ENCODE measurements at places on chromosomes 7 and 10.

DNA sequence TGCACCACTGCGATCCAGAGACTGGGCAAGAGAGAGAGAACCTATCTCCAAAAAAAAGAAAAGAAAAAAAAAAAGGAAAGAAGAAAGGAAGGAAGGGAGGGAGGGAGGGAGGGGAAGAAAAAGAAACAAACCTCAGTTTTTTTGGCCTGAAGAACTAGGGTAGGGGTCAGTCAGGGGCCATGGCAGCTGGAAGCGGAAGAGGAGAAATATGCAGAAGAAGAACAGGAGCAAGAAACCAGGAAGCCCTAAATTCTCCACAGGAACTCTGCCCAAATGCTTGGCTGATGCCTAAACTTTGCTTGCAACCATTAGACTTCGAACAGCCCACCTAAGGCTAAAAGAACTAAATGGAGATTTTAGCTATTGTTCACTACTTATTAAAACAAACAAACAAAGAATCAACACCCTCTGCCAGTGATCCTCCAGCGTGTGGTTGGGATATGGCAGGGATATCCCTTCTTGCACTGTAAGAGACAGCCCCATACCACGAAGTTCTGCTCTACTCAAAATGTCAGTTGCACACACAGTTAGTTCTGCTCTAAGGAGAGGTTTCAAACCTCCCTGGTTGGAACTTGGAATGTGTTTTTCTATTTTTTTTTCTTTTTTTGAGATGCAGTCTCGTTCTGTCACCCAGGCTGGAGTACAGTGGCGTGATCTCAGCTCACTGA lies 139.5 kb downstream of the FAM107B start:
- no peak for DNase-seq

DNA sequence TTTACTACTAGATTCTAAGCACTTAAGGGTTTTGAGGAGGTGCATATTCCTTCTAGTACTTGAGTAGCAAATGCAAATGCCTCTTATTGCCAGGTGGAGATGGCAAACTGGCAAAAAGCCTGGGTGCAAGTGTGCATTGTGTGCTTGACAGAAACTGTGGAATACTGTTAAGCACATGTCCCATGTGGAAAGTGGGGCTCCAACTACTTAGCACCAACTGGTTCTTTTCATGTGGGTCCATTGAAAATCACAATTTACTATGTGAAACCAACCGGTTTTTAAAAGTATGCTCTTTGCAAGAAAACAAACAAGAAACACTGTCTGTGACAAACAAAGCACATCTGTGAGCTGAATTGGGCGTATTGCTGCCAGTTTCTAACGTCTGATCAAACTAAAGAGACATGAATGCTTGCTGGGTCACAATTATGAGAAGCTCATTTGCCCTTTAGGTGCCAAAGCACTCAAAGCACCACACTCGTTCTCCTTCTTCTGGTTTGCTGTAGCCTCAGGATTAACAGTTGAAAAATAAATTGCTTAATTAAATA lies 197.4 kb downstream of the SEMA3E start:
- DNase-seq, result no peak

GRCh38 chr7:14888962-14889361 lies 13.6 kb downstream of the DGKB start:
- no peak for DNase-seq

DNA sequence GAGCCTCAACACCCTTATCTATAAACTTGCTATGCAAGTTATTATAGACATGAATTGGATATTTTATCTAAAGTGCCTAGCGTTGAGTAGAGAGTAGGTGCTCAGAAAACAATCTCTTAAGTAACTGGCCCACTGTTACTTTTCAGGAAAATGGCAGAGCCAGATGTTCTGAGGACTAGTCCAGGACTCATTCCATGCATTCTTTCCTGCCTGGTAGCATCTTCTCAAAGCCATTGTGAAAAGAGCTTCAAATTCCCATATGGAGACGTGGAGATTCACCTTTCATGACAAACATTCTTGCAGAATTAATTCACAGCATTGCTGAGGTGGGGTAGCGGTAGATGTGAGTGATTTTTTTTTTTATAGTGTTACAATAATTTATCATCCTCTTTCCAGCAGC lies 35.9 kb upstream of the ITPRID1 start:
- no peak for DNase-seq

DNA sequence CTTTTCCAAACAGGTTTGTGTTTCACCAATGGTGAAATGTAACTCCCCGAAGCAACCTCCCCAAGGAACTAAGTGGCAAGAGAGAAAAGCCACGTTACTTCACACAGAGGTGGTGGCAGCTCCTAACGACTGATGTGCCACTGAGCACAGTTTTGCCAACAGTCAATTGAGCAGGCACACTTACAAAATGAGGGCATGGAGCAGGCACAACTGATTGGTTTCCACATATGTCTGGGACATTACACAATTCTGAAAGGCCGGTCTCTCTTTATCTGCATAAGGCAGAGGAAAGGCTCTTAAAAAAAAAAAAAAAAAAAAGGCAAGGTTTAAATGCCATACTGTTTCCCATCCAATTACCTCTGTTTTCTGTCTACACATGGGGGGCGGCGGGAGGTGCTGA lies 86.7 kb downstream of the GFRA1 start:
- DNase-seq, result no peak

DNA sequence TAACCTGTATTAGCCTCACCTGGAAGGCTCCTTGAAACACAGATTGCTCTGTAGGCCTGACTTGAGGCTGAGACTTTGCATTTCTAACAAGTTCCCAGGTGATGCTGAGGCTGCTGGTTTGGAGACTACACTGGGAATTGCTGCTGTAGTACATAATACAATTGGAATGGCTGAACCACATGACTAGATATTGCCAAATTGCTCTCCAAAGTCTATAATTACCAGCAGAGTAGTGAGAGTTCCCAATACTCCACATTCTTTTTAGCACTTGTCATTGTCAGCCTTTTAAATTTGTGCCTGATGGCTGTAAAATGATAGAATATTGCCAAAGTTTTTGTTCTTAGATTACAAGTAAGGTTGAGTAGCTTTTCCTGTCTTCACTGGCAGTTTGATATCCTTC lies 39.9 kb downstream of the PLEKHA8 start:
- no peak for DNase-seq

GRCh38 chr10:103058034-103058433 lies 135.0 kb downstream of the NT5C2 start:
- no peak for DNase-seq

DNA sequence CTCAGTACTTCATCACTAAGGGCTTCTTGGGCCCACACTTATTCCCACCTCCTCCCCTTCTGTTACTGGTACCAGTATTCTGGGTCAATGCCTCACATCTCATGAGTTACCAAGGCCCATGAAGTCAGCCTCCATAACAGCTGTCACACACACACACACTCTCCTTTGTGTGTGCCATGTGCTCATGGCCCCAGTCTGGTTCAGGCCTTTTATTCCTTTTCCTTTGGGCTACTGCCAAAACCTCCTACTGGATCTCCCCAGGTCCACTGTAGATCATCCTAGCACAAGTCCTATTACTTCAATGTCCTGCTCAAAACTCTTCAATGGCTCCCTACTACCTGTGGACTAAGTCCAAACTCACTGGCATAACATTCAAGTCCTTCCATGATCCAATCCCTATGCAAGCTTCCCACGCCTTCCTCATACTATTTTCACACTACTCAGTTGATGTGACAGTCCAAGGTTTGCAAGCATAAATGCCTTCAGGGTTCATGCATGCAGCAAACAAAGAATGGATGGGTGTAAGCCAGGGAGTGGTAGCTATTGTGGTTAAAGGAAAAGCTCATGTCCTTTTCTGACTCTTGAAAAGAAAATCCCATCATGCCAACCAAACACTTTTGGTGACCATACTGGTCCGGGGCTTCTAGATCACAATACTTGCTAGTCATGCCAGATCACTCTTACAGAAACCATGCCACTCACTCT lies 68.1 kb downstream of the CCDC6 start:
- DNase-seq, result no peak

GRCh38 chr7:155993420-155994278 lies 181.4 kb upstream of the SHH start:
- no peak for DNase-seq

GRCh38 chr7:92246360-92247101 lies 757 bp downstream of the ANKIB1 start:
- peak; percentile 62 for DNase-seq

- peak; percentile 39 for DNase-seq
Measured at GRCh38 chr7:106957766-106958165, 86.7 kb upstream of the PRKAR2B start.

Measured in tibial artery (tissue), 4 donors.